ENCODE measurements at places on chromosomes 7 and 10.

- DNase-seq = no peak
These were observed 45.3 kb upstream of the GTF2I start for GRCh38 chr7:74612015-74612829.

- no peak for DNase-seq
These were observed 21.3 kb downstream of the MDH2 start for GRCh38 chr7:76069238-76069638.

GRCh38 chr7:76356115-76356514 lies 2.7 kb downstream of the YWHAG start:
- DNase-seq = no peak

DNA sequence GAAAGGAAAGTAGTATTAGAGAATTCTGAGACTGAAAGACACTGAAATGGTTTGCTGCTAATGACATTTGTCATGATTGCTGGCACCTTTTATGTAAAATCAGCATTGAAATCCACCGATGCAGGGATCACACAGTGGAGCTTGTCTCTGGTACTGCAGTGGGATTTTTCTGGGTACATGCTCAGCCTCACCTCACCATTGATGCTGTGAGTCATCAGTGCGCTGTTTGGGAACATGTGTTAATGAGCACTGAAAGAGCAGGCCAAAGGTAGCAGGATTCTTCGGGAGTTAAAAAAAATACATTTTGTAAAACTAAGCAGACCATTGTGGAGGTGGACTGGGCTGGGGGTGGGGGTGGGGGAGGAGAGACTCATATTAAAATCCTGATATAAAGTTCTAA lies 174.9 kb downstream of the CREB5 start:
- DNase-seq = no peak

GRCh38 chr7:44646176-44646920 lies 39.9 kb downstream of the OGDH start:
- DNase-seq = no peak

GRCh38 chr7:51220226-51220625 lies 96.4 kb downstream of the COBL start:
- DNase-seq = no peak

- DNase-seq = no peak
These were observed 575.1 kb downstream of the GALNT17 start for GRCh38 chr7:71707041-71707440.
